ENCODE measurements at places on chromosomes 6 and 20.

- DNase-seq = no peak
Observed at GRCh38 chr6:134503585-134504281, 185.8 kb upstream of the SGK1 start.

DNA sequence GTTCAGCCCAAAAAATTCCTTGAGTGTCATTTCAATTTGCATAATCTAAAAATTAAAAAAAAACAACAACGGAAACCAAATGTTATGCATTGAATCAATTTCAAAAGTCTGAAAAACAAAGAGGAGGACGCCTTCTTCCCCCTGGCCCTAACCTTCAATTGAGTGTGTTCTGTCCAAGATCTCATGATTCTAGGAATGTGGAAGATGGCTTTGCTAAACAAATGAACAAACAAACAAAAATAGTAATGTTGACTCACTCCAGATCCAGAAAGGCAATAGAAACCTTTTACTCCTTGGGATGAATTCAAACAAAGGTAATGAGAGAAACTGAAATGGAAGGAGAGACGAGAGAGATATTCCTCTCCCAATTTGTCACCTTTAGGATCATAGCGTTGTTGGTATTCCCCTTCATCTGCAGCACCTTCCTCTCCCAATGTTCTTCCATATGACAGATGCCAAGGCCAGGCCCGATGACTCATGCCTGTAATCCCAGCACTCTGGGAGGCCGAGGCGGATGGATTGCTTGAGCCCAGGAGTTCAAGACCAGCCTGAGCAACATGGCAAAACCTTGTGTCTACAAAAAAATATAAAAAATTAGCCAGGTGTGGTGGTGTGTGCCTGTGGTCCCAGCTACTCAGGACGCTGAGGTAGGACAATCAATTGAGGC lies 109.2 kb upstream of the ADGRF1 start:
- no peak for DNase-seq

DNA sequence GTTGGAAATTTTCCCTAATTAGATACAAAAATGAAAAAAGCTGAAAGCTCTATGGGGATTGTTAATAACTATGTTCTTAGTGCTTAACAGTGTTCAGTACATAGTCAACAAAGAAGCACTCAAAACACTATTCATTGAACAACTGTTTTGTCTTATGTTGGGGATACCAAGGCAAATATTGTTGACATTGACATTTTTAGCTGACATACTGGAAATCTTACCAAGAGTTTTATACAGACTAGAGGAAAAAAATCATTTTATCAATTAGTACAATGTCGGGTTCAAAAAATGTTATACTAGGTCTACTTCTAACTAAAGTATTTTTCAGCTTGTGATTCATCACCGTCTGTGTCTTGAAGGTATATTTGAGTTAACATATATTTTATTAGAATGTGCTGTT lies 40.2 kb downstream of the KLHL31 start:
- DNase-seq = no peak

DNA sequence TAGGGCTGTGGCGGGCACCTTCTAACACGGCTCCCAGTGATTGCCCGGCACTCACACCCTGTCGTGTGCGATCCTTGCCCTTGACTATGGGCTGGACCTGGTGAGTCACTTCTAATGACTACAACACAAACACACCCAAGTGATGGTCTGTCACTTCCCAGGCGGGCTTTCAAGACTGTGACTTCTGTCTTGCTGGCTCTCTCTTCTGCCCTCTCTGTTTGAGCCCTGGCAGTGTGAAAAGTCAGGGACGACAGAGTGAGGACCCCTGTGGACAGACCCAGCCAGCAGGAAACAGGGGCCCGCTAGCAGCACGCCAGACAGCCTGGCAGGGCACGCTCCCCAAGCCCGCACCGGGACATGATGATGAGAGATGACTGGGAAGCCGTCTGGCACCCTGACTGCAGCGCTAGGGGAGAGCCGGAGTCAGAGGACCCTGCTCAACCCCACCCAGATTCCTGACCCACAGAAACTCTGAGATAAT lies 43.0 kb downstream of the KIF16B start:
- DNase-seq = no peak

- no peak for DNase-seq
Observed at GRCh38 chr6:50925548-50925947, 106.9 kb downstream of the TFAP2B start.

- no peak for DNase-seq
Observed at GRCh38 chr6:127518191-127518709, 885 bp downstream of the MTCL3 start.
